ENCODE measurements at places on chromosomes 2 and 18. TPM values are rescaled to one million over a fixed set of nuclear protein-coding genes. Genes with fewer than 3 reads are reported as not detected.

DNA sequence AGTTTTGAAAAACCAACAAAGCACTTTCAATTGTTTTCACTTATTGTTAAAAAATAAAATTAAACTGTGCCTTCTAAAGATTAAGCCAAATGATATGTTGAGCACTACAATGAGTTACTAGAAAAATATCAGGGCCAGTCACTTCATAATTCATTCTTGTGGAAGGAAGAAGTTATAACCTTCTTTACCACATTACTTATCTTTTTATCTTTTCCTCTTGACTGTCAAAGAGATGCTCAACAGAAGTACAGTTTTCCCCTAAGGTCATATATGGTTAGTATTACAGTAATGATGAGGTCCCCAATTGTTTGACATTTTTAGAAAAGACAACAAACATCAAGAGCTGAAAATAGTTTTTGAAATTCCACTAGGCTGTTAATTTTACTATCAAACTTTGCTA, 9.4 kb downstream of the PELI1 start:
- DNase-seq, result no peak

- DNase-seq, result no peak
These were observed 31.2 kb downstream of the SALL3 start for GRCh38 chr18:79010802-79011201.

The NT5DC4 gene
- total RNA-seq, result not detected

The PTH2R gene
- total RNA-seq, result not detected

The PROKR1 gene
- total RNA-seq, result 0.11 TPM

The FNDC4 gene
- 8.1 TPM for total RNA-seq

Measured in mesothelial cell of epicardium (in vitro differentiated cells).